ENCODE measurements at places on chromosomes 3 and 15.

GRCh38 chr3:25454005-25454927, 26.2 kb downstream of the RARB start:
- DNase-seq, result no peak

DNA sequence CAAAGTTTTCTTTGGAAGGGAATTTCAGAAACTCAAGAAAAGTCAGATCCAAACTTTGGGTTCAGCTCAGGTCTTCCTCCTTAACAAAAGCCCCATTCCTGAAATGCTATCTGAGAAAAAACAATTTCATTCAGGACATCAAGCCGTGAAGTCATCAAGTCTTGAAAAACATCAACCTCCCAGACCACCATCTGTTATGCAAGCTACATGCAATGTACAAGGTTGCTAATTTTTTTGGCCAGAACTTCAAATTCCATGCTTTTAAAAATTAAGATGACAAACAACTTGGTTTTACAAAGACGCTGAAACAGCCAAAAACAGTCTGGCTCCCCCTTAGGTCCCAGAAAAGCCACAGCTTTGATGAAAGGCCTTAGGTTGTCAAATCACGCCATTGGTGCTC, 53.9 kb upstream of the WNT5A start:
- no peak for DNase-seq

DNA sequence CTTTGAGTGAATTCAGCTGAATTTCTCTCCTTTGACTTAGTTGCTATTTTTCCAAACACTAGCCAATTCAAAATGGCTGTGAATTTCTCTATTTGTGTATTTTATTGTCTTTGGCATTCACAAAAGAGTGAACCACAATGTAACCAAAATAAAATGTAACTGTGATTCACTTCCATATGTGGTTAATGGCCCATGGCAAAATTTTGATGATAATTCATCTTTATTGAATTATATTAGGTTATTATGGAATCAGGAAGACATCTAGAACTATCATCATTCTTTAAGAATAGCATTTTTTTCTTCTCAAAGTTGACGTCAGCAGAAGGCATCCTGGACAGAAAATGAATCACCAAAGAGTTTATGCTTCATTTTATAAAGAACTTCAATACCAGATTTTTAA, 705.3 kb upstream of the NAALADL2 start:
- DNase-seq, result no peak

- no peak for DNase-seq
Measured at GRCh38 chr3:52350981-52351761, 35.1 kb downstream of the DNAH1 start.

- DNase-seq, result no peak
Measured at GRCh38 chr15:80015156-80015555, 44.2 kb upstream of the BCL2A1 start.

- DNase-seq, result no peak
Measured at GRCh38 chr15:47194718-47195117, 522.6 kb upstream of the SEMA6D start.

Measured in anterior cingulate cortex (tissue), 58 donors.